ENCODE measurements at places on chromosomes 3 and 15.

DNA sequence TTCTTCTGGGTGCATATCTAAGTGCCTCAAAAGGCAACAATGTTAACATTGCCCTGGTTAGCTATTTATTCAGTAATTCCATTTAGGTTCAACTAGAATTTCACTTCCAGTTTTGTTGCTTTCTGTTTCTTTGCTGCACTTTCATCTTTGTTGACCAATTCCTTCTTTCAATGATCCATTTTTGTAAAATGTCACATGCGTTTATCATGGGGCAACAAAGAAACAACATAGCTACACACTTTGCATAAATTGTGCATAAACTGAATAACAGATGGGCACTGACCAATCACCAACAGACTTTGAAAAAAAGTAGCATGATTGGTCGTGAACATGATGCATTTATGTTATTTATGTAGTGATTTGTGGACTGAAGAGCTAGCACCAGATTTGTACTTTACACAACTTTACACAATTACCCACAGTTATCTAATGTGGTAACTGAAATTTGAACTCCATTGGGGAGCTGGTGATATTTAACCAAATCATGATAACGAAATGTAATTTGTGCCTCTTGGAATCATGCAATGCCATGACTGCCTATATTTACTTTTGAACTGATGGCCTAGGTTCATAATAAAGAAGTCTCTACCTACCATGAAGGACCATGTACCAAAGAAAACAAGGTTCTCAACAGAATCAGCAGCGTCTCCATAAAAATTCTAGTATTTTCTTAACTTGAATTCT, 7.1 kb upstream of the CPOX start:
- DNase-seq: no peak

DNA sequence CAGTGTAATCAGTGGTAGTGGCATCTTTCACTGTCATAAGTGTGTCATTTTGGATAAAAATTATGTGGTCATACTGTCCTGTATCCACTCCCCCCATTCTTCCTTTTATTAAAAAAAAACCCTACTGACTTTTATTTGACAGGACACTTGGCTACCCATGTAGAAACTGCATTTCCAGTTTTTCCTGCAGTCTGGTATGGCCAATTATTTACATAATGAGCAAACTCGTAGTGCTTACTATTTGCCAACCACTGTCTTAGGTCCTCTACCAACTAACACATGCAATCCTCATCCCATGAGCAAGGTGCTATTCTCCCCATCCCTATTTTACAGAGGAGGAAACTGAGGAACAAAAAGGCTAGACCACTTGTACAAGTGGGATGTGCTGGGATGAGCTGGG, 129.1 kb downstream of the MECOM start:
- DNase-seq: no peak

DNA sequence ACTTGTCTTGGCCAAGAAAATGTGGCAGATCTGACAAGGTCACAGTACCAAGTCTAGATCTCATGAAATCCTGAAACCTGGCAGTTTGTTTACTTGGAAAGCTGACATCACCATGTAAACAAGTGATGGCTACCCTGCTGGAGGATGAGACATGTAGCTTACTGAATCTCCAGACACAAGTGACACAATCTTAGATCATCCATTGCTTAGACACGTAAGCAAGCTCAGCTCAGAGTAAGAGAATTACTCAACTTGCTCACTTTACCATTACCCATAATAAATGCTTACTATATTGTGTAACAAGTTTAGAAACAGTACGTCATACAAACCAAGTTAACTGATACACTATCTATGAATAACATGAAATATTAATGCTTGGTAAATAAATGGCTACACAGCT, 263.8 kb downstream of the TBC1D5 start:
- peak; percentile 51 for DNase-seq

DNA sequence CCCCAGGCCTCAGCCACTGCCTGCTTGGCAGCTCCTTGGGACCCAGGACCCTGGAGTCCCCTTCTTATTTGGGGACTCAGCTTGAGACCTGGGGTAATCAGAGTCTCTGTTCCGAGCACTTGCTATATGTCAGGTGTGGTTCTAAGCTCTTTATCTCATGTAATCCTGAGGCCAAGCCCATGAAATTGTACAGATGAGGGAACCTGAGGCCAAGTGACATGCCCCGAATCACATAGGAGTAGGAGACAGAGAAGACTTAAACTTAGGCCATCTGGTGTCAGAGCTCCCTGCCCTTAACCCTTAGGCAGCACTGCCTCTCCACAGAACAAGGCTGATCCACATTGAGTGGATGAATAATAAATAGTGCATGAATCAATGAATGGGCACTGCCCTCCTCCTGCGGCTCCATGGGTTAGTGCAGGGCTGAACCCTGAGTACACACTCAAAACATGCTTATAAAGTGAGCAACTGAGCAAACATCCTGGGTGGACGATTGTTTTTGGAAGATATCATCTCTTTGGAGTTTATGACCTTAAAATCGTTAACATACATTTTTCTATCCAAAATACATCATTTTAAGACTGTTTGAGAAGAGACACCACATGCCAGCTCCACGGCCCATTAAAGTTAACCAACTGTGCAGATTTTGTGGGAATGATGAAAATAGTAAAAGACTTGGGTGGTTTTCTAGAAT, 33.2 kb upstream of the IQSEC1 start:
- no peak for DNase-seq

GRCh38 chr3:137787529-137787928, 23.4 kb downstream of the SOX14 start:
- no peak for DNase-seq

- no peak for DNase-seq
Measured at GRCh38 chr3:23202203-23202920, 765 bp upstream of the UBE2E2 start.

DNA sequence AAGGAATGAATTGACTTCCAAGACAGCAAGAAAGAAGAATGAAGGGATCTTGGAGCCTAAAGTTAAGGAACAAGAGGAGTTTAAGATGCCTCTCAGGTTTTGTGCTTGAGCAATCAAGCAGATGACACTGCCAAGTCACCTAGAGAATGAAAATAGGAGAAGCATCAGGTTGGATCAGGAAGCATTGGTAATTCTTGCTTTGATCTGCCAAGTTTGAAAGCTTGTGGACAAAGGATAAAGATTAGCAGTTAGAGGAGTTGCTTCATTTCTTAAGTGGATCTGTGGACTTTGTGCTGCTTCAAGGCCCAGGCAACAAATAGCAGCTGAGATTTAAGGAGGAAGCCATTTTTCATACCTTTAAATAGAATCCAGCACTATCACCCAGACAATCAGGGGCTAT, 35.6 kb downstream of the FRMD5 start:
- no peak for DNase-seq

GRCh38 chr15:69224383-69224782, 63.9 kb downstream of the GLCE start:
- DNase-seq: no peak

DNA sequence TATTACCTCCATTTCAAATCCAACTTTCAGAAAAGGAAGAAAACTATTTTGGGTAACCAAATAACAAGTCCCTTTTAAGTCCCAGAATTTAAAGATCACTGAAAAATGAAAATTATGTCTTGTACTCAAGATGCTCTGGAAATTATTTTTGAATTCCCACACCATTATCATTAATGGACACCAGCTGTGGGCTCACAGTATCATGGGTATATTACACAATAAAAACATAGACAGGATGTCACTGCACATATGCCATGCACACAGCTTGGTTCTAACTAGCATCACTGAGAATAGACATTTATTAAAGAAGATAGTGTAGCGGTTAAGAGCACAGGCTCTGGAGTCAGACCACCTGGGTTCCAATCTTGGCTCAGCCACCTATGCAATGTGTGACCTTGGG, 130.4 kb downstream of the FRMD5 start:
- DNase-seq: no peak

GRCh38 chr3:131608741-131609140, 106.0 kb upstream of the MRPL3 start:
- DNase-seq: no peak

- DNase-seq: peak; percentile 62
Measured at GRCh38 chr3:107753494-107753893, 230.7 kb downstream of the BBX start.

DNA sequence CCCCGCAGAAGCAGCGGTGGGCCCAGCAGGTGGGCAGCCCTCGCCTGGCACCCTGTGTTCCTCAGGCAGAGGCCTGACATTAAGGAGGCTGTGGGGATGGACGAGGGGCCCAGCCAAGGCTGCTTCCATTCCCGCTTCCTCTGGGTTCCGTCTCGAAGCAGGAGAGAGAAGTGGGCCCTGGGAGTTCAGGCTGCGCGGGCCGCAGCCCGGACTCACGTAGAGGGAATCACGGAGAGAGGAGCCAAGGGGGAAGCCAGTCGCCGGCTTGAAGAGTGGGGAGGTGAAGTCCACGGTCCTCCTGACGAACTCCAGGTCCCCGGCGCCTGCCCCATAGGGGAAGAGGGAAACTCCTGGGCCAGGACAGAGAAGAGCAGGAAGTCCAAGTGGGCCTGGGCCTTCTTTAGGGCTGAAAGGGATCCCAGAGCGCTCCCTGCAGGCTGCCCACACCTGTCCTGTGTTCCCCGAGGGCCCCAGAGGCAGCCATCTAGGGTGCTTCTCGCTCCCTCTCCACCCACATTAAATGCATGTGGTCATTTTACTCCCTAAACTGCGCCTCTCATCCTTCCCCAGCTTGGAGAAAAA, 37.7 kb downstream of the MUC4 start:
- no peak for DNase-seq

DNA sequence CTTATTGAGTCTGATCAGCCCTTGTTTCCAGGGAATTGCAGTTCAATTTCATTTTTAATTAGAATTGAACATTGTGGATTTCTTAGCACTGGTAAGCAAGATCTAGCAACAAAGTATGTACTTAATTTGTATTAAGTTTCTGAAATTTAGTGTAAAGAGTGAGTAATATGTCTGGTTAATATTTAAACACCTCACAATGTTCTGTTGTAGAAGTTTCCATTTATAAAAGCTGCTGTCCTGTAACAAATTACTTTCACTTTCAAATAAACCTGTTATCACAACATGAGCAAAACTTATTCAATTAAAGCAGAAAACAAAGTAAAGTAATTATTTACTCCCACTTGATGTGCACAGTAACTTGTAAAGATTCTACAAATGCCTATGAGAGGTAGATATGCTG, 448.5 kb downstream of the NAALADL2 start:
- DNase-seq: no peak
